ENCODE measurements at places on chromosomes 12 and 14.

GRCh38 chr12:52181746-52182145 is 10.1 kb downstream of the KRT80 start:
- no peak for DNase-seq

DNA sequence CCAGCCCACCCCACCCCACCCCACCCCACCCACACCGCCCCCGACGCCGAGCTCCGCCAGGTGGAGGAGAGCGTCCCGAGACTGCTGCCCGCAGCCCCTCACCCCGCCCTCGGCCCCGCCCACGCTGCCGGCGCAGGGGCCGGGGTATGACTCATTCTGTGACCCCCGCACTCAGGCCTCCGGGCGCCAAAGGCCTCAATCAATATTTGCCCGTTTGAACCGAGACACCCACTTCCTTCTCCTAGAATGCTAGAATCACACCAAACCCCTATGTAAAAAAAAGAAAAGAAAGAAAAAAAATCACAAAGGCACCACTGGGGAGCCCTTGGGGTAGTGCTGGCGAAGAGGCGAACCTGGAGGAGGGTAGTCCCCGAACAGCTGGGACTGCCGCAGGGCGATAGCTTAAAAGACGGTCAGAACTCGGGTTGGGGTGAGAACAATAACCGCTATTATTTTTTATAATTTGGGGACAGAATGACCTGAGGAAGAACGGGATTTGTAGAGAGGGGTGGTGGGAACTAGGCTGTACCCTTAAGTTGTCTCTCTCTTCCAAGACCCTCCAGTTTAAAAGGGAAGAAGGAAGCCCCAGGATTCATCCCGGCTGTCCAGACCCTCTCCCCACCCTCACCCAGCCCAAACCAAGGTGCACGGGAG is 894 bp downstream of the KRT8 start:
- peak; percentile 20 for DNase-seq

GRCh38 chr14:94180655-94181271 is 6.6 kb downstream of the PPP4R4 start:
- DNase-seq: no peak

- no peak for DNase-seq
These were observed 23.3 kb upstream of the EEA1 start for GRCh38 chr12:92952394-92952793.

GRCh38 chr12:116397148-116397547 is 119.7 kb upstream of the MED13L start:
- DNase-seq: no peak

DNA sequence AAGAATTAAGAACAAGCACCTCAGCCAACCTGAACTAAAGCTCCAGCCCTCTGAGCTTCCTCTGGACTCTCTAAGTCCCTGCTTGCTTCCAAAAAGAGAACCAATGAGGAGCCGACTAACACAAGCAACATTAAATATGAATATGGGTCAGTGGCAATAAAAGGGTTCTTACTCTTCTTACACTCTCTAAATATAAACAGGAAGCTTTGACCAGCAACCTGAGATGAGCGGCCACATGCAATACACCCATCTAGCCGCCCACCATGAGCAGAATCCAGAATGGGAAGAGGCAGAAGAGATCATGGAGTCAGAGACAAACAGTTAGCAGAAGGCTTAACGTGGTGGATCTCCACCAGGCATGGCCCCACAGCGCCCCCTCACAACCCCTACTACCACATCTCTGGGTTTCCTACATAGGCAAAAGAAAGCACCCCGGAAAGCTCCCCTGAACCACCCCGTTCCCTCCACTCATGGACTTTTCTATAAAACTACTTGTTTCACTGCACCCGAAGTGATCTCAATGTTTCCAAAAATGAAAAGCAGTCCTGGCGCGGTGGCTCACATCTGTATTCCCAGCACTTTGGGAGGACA is 59.4 kb downstream of the TTC7B start:
- DNase-seq: no peak

- DNase-seq: no peak
These were observed 448.3 kb downstream of the PCNX1 start for GRCh38 chr14:71355324-71356201.

GRCh38 chr12:98399532-98399931 is 115.9 kb upstream of the TMPO start:
- peak; percentile 18 for DNase-seq

- no peak for DNase-seq
These were observed 84.1 kb upstream of the ZDHHC17 start for GRCh38 chr12:76679778-76680177.

GRCh38 chr12:110373425-110373824 is 30.1 kb downstream of the ANAPC7 start:
- no peak for DNase-seq

GRCh38 chr12:43655586-43655985 is 103.0 kb downstream of the PUS7L start:
- DNase-seq: no peak

GRCh38 chr14:53963320-53964227 is 6.9 kb upstream of the BMP4 start:
- no peak for DNase-seq

DNA sequence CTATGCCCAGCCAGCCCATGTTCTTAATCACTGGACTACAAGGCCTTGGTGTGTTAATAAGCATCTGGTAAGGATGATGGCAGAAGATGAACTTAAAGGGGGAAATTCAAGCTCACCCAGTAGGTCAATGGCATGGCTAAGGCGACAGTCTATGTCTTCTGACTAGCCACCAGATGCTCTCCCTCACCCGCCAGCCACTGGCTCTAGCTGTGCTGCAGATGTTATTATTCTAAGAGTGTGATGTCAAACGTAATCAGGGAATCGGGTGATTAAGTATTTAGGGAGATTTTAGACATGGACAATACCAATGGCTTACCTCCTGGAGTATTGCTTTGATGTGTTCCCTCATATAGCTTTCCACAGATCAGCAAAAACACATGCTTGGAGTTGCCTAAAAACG is 39.2 kb upstream of the MAX start:
- no peak for DNase-seq

DNA sequence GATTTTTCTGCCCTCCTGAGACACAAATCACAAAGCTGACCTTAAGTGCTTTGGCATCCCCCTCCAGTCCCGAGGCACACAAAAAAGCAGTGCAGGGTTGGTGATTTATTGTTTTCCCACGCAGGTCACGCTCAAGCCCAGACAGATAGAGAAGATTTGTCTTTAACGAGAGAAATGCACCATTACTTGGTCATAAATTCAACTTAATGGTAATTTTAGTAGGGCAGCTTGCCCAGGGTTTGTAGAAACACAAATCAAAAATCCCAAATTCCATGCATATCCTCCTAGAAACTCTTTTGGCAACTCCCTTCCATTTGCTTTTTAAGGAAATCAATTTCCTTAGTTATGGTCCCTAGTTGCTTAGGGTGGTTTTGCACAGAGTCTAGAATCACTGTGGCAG is 132.6 kb downstream of the IGF1 start:
- DNase-seq: no peak

- no peak for DNase-seq
These were observed 2.9 kb downstream of the ZFHX2 start for GRCh38 chr14:23548351-23549318.

- no peak for DNase-seq
These were observed 280.3 kb upstream of the AMIGO2 start for GRCh38 chr12:47360093-47360480.

DNA sequence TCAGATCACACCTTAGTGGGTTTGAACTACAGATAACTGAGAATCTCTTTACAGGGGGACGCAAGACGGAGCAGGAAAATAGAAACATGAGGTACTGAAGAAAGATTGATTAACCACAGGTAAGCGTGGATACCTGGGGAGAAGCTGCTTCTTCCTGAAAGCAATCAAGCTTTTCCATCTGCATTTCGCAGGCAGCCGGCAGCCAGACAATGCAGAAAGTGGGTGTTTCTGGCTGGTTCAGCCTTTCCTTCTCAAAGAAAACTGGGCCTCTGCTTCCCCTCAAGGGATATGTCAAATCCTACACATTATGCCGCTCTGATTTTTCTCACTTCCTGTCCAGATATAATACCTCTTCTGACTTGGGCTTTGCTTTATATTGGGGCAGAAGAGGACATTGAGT is 39.1 kb upstream of the PPFIA2 start:
- DNase-seq: no peak

GRCh38 chr14:72178517-72178916 is 246.3 kb downstream of the RGS6 start:
- no peak for DNase-seq

- DNase-seq: no peak
These were observed 70.8 kb downstream of the DPF3 start for GRCh38 chr14:72822946-72823611.

GRCh38 chr12:24555730-24556129 is 393.2 kb downstream of the BCAT1 start:
- DNase-seq: no peak

GRCh38 chr12:4540638-4541037 is 1.9 kb downstream of the RAD51AP1 start:
- DNase-seq: no peak

GRCh38 chr14:105088812-105089745 is 23.8 kb upstream of the GPR132 start:
- DNase-seq: no peak

GRCh38 chr14:83744224-83744623 is 1785.7 kb upstream of the FLRT2 start:
- no peak for DNase-seq

DNA sequence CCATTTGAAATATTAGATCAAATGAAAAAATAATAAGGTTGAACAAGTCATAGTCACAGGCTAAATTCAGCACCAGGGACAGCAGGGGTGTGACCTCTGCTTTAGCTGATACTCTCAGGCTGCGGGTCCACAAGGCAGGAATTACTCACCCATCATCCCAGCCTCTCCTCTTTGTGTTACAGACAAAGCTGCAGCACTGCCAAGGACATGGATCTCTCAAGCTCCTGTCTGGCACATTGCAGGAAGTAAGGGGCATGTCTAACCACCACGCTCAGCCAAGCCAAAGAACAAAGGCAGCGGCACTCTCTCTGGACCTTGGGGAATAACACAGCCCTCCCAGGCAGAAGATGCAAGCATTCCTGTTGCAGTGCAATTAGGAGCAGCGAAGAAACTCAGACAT is 783.8 kb downstream of the VRK1 start:
- DNase-seq: no peak

- no peak for DNase-seq
These were observed 16.9 kb downstream of the BEST3 start for GRCh38 chr12:69682110-69682755.

DNA sequence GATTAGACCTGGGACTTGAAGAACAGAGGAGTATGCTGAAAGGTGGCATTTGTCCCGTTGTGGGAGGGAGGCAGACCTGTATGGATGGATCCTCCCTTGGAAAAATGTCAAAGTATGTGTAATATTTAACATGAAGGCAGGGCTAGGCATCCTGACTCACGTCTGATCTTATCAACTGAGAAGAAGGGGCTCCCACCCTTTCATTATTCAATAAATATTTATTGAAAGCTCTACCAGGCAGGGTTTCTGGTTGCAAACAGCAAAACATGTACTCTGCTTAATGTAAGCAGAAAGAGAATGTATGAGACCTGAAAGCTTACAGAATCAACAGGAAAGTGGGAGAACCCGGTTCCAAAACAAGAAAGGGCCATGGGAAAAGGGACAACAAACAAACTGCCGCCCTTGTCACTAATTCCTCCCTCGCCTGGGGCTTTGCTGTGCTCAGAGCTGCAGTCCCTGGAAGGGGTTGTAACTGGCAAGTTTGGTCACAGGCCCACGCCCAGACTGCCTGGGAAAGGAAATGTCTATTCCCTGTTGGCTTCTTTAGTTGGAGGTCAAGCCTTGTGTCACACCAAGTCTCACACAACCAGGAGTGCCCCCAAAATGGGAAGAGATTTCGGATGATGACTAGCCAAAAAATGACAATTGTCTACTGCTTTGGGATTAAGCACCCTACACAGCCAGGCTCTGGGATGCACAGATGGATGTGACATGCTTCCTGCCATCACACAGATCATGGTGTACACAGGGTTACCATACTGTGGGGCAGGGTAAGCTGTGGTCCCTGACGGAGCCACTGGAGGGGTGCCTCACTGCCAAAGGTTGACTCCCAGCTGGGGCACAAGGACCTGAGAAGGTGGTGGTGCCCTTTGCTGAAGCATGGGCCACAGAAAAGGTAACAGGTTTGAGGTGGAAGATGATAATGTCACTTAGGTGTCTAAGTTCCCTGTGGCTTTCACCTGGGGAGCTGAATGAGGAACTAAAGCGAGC is 36.8 kb downstream of the RAB35 start:
- no peak for DNase-seq

- DNase-seq: no peak
These were observed at the start of gene TBC1D30 for GRCh38 chr12:64824500-64825142. TBC1D30 (plus strand) TSS chr12:64824647; CDS start chr12:64824880, 233 bp downstream.

DNA sequence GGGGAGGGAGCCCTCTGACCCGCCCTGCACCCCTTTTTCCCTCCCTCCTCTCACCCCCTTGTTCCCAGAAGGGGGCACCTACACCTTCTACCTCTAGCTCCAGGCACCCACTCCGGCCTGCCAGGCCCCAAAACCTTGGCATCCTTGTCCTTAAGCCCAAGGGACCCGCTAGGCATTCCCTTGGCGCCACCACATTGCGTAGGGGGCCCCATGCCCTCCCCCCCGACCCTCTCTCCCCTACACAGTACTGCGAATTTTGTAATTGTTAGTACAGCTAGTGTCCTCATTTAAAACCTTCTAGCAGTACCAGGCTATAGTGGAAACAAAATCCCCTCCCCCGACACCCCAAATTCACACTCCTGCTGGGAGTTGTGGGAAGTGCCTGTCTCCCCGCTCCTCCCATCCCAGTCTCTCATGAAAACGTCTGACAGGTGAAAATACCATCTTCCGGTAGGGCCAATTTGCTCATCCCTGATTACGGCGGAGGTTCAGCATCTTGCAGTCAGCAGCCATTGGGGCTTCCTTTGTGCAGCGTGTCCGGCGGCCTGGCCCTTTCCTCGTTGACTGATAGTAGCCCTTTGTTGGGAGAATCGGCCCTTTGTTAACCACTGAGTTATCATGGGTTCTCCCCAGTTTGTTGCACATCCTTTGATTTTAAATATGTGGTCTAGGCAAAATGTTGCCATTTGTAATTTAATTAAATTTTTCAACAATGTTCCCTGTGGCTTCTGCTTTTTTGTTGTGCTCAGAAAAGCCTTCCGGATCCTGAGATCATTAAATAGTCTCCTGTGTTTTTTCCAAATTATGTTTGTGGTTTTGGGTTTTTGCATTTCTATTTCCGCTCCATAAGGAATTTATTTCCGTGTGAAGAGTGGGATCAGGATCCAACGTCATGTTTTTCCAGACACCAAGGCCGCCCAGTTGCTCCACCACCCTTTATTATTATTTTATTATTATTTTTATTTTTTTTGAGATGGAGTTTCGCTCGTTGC is 7.9 kb upstream of the CEP170B start:
- DNase-seq: no peak

GRCh38 chr14:68810173-68811153 is 17.6 kb upstream of the ZFP36L1 start:
- no peak for DNase-seq

All from T-helper 1 cell (primary cell).